Stimulated activated CD8-positive, alpha-beta memory T cell treated with anti-CD3 and anti-CD28 coated beads, Interleukin-2, amount 100 ng/mL, for 1 hour (primary cell): ENCODE measurements at places on chromosomes 11 and 22.

DNA sequence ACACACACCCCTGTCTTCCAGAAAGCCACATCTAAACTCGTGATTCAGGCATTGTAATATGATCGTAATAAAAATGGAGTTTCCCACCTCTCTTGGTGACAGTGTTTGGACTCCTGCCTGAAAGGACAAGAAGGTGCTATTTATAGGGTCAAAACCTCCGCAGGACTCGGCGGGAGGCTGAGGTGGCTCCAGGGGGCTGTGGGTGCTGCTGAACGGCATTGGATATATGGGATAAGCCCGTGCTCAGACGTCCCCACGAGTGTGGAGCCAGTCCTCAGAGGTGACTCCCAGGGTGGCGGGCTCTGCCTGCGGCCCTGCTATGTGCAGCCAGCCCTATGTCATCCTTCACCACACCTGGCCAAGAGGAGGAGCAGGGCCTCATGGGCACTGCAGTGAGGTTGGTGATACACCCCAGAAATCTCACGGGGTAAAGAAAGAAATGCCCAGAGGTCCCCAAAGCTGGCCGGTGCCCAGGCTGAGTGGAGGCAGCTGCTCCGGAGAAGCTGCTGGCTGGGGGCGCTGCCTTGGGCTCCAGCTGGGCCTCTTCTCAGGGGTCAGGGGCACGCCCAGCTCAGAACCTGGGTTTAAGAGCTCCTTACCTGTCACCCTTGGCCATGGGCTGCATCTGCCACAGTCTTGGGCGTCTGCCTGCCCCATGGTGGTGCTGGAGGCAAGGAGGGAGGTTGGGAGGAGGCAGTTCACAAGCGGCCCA, 5.1 kb upstream of the OSBPL5 start:
- no peak for DNase-seq

GRCh38 chr11:108117746-108118371, 3.5 kb upstream of the ACAT1 start:
- no peak for DNase-seq

GRCh38 chr11:74354036-74354435, 42.6 kb upstream of the P4HA3 start:
- DNase-seq: no peak

- no peak for DNase-seq
These were observed 113.6 kb downstream of the SWAP70 start for GRCh38 chr11:9777525-9777924.

DNA sequence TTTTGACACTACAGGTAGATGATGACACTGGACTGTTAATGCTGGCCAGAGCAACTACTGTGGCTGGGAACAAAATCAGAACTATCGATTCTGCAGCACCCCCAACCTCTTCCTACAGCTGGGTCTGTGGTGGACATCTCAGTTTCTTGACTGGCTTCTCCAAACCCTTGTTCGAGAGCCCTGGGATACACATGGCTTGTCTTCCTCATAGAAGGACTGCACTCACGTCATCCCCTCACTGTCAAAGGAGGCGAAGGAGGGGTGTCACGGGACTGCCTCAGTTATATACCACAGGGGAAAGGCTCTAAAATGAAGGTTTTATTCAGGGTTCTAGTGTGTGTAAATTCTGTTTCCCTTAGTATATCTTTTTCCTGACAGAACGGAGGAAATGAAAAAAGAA, 44.9 kb downstream of the PITPNB start:
- no peak for DNase-seq

DNA sequence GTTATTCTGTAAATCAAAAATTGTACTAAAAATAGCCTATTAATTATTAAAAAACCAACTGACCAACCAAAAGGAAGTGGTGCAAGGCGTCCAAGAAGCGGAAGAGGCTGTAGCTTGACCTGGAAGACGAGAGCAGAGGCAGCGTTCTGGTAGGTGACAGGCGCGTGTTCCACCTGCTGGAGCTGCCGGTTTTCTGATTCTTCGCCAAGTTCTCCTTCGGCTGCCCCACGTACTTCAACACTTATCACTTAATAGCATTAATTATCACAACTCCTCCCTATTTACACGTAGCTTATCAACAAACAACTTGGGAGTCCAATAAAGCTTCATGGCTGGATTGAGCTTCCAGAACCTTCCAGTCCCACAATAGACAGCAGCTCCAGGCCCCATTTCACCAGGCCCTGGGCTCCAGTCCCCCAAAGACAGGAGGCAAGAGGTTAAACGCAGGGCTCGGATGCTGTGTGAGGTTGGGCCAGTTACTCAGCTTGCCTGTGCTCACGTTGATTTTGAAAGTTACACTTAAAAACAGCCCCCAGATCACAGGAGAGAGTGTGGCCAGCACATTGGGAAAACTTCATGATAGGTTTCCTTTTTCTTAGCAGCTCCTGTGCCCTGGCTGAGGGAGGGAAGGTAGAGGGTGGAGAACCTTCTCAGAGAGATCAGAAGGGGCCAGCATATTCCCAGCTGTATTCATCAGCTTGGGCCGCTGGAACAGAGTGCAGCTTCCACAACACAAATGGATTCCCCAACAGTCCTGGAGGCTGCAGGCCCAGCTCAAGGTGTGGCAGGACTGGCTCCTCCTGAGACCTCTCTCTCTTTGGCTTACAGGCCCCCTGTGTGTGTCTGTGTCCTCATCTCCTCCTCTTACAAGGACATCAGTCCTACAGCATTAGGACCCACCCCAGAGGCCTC, 54.2 kb upstream of the FGF3 start:
- no peak for DNase-seq

DNA sequence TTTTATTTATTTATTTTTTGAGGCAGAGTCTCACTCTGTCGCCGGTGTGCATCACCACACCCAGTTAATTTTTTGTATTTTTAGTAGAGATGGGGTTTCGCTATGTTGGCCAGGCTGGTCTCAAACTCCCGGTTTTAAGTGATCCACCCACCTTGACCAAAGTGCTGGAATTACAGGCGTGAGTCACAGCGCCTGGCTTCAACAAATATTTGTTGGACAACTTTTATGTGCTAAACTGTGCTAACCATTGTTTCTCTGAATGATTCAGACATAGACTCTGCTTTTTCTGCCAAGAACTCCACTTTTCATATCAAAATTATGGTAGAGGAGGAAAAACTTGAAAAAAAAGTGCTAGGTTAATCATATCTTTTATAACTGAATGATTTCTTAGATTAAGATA, 36.3 kb downstream of the MMP7 start:
- DNase-seq: no peak

DNA sequence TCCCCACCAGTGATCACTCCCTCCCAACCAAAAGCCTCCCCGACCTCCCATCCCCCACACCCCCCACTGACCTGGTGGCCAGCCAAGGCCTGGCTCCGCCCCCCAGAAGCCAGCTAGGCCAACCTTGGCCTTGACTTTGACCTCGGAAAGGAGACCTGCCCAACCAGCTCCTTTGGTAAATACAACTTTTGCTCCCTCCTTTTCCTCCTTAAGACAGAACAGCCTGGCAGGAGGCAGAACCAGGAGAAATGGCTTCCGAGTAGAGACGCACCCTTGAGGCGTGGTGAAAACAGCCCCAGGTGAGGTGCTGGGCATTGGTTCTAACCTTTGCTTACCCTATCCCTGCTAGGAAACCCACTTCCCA, 27.0 kb downstream of the PLEKHA7 start:
- DNase-seq: no peak

DNA sequence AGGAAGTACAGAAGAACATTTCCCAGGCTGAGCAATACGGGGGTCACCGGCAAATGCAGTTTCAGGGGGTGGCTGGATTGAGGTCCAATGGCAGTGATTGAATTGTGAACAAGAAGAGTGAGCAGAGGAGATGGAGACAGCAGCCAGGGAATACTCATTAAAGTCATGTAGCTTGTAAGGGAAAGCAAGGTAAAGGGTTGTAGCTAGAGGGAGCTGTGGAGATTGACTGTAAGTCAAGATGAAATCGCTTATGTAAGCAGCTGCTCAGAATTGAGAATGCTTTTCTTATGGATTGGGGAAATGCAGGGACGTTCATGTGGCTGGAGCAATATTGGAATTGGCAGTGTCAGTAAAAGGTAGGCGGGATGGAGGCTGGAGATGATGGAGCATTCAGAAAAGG, 111.4 kb upstream of the TBCEL start:
- DNase-seq: no peak

GRCh38 chr22:27597703-27598444, 203.7 kb downstream of the MN1 start:
- DNase-seq: no peak

GRCh38 chr11:73019449-73019848, 122.7 kb downstream of the FCHSD2 start:
- no peak for DNase-seq

DNA sequence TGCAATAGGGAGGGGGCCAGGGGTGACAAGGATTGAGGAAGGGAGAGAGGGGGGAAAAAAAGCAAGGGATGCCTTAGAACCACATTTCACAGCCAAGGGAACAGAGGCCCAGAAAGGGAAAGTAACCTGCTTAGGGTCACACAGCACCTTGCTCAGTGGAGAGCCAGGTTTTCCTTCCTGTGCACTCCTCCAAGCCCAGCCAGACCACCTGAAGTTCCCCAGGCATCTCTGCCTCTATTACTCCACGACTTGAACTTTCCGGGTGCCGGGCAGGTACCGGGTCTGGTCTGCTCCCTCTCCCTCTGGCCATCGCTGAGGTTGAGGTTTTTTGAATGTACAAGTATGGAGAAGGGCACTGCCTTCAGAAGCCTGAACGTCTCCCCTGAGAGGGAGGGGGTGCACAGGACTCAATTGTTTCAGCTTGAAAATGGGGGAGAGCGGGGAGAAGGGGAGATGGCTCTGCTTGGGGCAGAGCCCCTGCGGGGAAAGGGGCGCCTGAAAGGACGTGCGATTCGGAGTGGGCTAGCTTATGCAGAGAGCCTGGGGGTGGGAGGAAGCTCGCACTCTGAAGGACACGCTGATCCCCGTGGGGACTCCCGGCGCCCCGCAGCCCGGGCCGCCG, 516 bp upstream of the SERPINH1 start:
- no peak for DNase-seq

DNA sequence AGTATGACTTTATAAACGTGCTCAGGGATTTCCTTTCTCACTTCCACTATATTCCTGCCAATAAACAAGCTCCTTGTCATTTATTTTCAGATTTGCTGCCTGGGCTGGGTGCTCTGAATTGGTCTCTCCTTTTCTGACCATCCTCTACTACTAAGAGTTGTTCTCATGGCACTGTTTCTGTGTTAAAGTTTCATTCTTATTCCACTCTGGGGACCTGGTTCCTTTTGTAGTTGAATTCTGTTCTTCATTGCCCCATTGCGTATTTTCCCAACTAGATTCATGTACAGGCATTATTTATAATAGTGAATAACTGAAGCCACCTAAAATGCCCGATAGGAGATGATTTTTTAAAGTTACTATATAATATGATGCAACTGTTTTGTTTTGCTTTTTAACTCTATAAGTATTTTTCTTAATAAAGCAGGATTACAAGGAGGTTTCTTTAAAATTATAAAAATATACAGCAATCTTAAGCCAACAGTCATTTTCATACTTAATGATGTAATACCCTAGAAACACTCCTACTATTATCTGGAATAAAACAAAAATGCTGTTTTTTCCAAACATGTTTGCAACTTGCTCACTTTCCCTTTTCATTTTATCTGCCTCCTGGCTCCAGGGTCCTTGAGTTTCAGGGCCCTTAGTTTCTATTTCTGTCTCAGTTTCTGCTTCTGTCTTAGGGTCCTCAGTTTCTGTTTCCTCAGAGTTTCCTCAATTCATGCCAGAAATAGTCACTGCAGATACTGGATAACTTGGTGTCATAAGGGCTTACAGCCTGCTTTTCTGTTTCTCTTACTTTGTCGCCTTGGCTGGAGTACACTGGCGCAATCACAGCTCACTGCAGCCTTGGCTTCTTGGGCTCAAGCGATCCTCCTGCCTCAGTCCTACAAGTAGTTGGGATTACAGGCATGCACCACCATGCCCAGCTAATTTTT, 9.8 kb upstream of the FUT4 start:
- no peak for DNase-seq

DNA sequence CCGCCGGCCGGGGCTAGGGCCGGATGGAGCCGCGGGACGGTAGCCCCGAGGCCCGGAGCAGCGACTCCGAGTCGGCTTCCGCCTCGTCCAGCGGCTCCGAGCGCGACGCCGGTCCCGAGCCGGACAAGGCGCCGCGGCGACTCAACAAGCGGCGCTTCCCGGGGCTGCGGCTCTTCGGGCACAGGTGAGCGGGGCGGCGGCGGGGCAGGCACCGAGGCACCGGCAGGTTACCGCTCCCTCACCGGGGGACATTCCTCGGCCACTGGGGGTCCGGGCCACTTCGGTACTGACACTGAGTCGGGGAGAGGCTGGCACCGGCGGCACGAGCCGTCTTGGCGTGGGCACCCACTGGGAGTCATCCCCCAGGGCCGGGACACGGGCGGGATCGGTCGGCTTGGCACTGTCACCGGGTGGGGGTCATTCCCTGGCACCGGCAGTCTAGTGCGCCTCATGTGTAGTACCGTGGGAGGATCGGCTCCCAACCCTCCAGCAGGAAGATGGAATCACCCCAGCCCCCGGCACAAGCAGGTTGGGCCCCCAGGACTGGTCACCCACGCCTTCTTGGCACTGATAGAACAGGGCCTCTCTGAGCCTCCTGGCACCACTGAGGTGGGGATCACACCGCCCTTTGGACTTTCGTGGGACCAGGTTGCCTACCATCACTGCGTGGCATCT, 511 bp downstream of the DGKZ start:
- no peak for DNase-seq
